Dorsolateral prefrontal cortex (tissue), 122 donors: ENCODE measurements at places on chromosomes 6 and 20.
A peak's percentile ranks its signal among the peaks of the same experiment; 100 is the strongest.

DNA sequence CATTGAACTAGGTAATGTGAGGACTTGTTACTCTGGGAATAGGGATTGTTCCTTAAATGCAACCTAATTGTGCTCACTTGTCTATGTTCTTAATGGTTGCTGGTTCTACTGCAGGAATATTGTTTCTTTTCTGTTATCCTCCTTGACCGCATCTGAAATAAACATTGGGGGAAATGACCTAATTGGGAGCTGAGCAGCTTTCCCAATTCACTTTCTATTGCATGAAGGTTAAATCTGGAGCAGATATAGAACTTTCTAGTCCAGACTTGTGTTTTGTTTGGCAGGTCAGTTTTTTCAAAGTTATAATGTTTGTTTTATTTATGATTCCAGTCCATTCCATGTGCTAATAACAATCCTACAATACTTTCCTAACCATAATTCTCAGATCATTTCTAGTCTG lies 981.0 kb upstream of the CITED2 start:
- no peak for DNase-seq

DNA sequence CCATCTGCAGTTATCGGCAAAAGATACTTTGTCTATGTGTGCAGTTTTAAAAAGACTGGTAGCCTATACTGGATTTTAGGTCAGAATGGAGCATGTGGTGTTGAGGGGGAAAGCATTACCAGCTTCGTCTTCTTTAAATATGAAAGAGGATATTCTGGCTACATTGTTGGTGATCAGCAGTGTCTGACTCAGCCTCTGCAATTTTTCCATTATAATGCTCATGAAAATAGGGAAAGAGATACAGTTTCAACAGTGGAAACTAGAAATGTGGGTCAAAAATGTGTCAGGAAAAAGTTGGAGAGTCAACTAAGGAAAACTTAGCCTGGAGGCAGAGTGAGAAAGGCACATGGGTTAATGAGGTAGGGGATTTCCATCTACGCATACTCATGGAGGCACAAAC lies 45.2 kb downstream of the HDGFL1 start:
- DNase-seq = no peak

- DNase-seq = no peak
Measured at GRCh38 chr6:82176616-82177015, 70.9 kb downstream of the IBTK start.

DNA sequence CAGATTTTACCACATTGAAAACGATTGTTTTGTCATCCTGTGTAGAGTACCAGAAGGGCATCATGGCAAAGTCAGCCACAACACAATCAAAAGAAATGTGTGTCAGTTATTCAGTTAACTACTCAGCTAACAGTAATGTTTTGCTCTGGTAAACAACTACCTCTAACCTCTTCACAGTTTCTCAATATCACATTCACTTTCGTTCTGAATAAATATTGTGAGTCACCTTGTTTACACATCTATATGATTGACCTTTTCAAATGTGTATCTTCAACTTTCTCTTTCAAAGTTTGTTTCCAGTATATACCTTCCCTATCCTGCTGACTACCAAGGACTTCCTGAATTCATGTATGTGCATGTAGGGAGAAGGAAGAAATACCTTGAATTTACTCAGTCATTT lies 216.6 kb upstream of the UFL1 start:
- no peak for DNase-seq

- no peak for DNase-seq
Measured at GRCh38 chr6:148989585-148989984, 242.8 kb downstream of the UST start.

- DNase-seq = peak; percentile 88
Measured at GRCh38 chr6:70955441-70956190, 1.2 kb downstream of the B3GAT2 start.

- DNase-seq = no peak
Measured at GRCh38 chr20:1934721-1935573, 39.7 kb downstream of the SIRPA start.

DNA sequence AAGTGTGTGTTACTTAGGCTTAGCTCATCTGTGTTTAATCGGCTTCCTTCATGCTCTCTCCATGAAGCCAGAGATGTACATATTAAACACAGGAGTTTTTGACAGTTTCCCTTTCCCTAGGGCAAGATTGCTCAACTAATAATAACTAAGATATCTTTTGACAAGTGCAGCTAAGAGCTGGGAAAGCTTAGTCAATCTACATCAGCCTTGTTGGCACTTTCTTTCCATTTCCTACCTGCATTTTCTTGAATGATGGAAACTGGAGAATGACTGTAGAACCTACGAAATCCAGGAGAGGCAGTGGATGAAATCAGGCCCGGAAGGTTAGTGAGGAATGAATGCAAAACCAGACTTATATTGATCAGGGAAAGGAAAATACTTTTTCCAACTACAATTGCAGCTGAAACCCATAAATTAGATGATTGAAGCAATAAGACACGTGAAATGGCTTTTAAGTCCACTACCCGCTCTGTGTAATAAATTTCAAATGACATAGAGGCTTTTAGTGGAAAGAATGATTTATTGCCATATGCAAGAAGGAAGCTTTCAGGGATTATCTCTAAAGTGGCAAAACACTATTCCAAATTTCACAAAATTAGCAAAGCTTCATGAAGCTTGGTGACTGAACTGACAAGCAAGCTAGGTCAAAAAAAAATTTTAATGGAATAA lies 237.2 kb upstream of the ID4 start:
- no peak for DNase-seq

GRCh38 chr20:23244916-23245552 lies 105.6 kb upstream of the NXT1 start:
- DNase-seq = no peak

GRCh38 chr20:38649275-38649891 lies 47.8 kb downstream of the ARHGAP40 start:
- DNase-seq = peak; percentile 54

GRCh38 chr6:144215402-144215931 lies 65.2 kb downstream of the STX11 start:
- no peak for DNase-seq

DNA sequence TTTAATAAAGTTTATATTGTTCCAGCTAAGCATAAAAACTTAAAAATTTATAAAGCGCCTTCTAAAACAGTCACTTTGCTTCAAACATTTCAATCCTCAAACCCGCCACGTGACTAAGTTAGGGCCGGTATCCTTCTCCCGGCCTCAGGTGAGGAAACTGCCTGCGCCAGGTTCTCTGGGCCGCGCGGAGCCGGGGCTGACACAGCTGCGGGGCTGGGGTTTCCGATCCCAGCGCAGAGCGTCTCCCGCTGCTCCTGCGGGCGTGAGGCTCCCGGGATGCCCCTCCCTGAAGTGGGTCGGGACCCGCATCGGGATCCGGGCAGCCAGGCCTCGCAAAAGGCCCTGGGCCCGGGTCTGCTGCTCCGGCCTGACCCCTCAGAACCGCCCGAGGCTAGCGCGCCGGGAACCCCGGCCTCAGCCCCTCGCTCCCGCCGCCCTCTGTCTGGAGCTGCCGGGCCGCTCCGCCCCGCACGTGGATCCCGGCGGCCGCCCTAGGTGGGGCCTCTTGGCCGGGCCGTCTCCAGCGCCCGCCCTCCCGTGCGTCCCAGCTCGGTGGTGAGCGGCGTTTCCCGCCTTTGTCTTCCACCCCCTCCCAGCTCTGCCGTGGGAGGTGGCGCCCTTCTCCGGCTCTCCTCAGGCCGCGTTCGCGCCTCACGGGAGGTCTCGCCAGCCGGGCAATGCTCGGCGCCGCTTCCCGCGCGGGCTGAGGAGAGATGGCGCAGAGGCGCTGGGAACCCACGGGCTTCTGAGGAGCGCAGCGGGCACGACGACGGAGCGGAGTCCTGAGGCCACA lies 267.9 kb downstream of the DLL1 start:
- no peak for DNase-seq

DNA sequence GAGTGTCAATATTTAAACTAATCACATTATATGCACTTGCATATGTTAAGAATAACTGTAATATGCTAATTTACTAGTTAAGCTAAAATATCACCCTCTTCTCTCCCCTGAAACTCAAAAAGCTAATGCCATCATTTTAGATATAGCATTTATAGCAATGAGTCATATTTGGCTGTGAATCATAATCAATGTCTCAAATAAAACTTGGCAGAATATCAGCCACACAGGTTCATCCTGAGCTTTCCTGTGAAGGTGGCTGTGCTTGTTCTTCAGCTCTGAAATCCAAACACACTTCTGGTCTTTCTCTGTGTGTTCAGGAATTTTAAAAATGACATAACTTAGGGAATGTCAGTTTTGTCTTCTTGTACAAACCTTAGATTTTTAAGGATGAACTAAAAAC lies 12.8 kb upstream of the PNRC1 start:
- no peak for DNase-seq

DNA sequence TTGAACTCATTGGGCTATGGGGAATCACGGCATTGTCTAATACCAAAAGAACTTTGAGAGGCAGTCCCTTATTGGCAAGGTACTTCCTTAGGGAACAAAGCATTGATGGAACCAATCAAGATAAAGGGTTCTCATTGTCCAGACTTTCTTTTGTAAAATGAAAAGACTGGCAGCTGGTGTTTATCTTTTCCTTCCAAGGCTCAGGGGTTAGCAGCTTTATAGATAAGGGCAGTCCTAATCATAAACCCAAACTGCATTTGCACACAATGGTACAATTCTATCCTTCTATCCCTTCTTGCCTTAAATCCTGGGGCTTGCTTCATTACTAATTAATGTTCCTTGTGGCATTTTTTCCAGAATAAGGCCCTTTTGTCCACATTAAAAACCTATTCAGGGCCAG lies 28.6 kb downstream of the CDK19 start:
- DNase-seq = no peak

- DNase-seq = no peak
Measured at GRCh38 chr20:40813029-40813431, 124.0 kb upstream of the MAFB start.

DNA sequence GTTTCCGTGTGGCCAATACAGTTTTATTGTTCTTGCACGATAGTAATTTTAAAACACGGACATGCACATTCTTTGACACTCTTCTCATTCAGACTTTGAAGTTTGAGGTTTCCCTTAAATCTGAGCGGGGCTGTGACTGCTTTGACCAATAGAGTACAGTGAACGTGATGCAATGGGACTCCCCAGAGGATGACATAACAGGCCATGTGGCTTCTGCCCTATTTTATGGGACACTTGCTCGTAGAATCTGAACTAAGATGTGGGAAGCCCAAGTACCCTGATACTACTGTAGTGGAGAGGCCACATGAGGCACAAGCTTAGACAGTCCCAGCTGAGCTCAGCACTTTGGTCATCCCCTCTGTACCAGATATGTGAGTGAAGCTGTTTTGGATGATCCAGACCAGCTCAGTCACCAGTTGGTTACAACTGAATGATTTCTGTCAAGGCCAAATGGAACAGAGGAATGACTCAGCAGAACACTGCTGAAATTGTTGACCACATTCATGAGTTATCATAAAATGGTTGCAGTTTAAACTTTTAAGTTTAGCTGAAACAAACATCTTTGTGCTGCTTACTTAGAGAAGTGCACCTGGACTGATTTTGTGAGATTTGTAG lies 279.4 kb downstream of the RFPL4B start:
- no peak for DNase-seq

GRCh38 chr6:125157725-125158124 lies 4.2 kb downstream of the TPD52L1 start:
- no peak for DNase-seq

GRCh38 chr6:154453329-154453728 lies 57.2 kb downstream of the CNKSR3 start:
- no peak for DNase-seq

DNA sequence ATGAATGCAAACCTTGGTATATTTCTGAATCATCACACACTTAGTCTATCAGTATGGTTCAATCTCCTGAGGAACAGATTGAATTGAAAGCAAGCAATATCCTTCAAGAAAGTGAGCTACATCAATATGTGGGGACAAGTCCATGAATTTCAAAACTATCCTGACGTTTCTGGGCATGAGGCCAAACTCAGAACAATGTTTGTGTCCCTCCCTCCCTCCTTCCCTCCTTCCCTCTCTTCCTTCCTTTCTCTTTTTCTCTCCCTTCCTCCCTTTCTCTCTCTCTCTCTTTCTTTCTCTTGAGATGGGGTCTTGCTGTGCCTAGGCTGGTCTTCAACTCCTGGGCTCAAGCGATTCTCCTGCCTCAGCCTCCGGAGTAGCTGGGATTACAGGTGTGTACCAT lies 27.9 kb upstream of the SYNCRIP start:
- DNase-seq = no peak

- DNase-seq = no peak
Measured at GRCh38 chr6:37036146-37036545, 30.7 kb downstream of the FGD2 start.

GRCh38 chr20:37254114-37254878 lies 7.3 kb downstream of the GHRH start:
- no peak for DNase-seq
